Tibial nerve (tissue), 4 donors: ENCODE measurements at places on chromosomes 3 and 15. TPM values are rescaled to one million over a fixed set of nuclear protein-coding genes. Genes with fewer than 3 reads are reported as not detected.

GRCh38 chr3:146134348-146135117, 26.5 kb downstream of the PLOD2 start:
- no peak for DNase-seq
- H3K4me1 ChIP-seq = peaks cover 7% of the 10 kb centered on the region
- H3K27me3 ChIP-seq = no peaks in the 10 kb centered on the region
- no peak overlapping the region for H3K27ac ChIP-seq
- H3K4me3 ChIP-seq = no peak overlapping the region

DNA sequence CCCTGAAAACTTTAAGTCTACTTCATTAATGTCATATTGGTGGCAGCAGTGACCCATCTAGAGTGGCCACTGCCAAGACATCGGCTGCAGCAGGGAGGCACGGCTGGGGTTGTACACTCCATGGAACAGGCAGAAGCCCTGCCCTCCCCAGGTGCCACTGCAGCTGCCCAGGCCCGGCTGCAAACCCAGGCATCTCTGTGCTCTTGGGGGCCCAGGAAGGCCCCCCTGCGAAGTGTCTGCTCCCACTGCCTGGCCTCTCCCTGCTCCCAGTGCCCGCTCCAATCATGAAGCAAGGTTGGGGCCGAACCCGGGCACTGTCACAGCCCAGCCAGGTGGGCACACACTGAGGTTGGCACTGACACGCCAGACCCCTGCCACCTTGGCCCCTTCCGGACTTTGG, 12.1 kb upstream of the RPL14 start:
- H3K27me3 ChIP-seq = no peaks in the 10 kb centered on the region
- no peaks in the 10 kb centered on the region for H3K36me3 ChIP-seq
- no peak for DNase-seq
- H3K4me3 ChIP-seq = no peak overlapping the region

DNA sequence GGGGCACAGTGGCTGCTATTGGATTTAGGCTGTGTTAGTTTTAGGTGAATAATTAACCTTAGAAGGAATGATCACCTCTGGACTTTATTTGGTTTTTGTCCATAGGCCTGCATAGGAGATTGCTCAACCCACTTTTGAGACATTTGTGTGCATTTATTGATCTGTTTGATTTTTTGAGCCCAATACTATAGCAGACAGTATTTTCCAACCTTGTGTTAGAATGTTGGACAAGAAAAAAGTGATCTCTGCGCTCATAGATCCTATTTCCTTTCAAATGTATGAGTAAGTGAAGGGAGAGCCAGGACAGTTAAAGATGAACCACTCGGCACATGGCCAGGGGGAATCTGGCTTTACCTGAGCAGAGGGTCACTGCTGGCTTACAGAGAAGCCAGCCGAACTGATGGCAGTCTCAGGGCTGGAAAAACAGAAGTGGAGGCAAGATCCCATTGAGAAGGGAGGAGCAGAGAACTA, 8.8 kb upstream of the TOPBP1 start:
- H3K4me1 ChIP-seq = no peaks in the 10 kb centered on the region
- H3K4me3 ChIP-seq = no peak overlapping the region
- H3K36me3 ChIP-seq = no peaks in the 10 kb centered on the region
- peaks cover 34% of the 10 kb centered on the region for H3K27me3 ChIP-seq
- DNase-seq = no peak

GRCh38 chr3:71512544-71512943, 71.0 kb downstream of the FOXP1 start:
- no peak overlapping the region for H3K27ac ChIP-seq
- peaks cover 18% of the 10 kb centered on the region for H3K4me1 ChIP-seq
- no peak for DNase-seq

Gene RAB7A
- 89.2 TPM for total RNA-seq

Gene ZNF35
- 11.9 TPM for total RNA-seq

Gene B3GNT5
- total RNA-seq = 7.1 TPM
